ENCODE measurements at places on chromosomes 6 and 20.

DNA sequence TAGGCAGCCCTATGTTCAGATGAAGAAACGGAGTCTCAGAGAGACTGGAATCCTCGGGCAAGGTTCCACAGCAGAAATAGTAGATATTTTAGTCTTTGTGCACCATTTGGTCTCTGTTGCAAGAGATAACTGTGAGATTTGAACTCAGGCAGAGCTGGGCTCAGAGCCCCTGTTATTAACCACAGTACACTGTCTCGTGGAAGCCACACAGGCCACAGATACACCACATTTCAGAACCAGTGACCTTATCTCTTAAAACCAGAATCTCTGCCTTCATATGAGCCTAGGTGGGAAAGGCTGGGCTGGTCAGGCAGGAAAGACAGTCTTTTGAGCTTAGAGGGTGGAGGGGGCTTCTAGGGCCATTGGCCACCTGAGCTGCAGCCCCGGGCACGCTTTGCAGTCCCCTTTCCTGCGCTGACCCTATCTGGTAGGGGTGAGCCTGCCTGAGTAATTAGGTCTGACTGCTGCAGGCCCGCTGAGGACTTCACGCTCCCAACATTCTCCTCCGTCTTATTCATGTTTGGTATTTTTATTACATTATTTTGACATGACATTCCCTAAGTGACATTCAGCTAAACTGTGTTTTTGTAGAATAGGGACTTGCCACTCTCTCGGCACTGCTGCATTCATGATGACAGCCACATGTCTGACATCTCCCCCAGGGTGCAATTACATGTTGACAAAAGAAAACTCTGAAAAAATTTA is 71.1 kb downstream of the KCNB1 start:
- no peak for DNase-seq

GRCh38 chr6:89928604-89929003 is 34.3 kb downstream of the GJA10 start:
- no peak for DNase-seq

- no peak for DNase-seq
Observed at GRCh38 chr6:6379573-6379972, 59.1 kb upstream of the F13A1 start.

- DNase-seq = no peak
Observed at GRCh38 chr6:139904158-139904533, 529.7 kb upstream of the CITED2 start.

DNA sequence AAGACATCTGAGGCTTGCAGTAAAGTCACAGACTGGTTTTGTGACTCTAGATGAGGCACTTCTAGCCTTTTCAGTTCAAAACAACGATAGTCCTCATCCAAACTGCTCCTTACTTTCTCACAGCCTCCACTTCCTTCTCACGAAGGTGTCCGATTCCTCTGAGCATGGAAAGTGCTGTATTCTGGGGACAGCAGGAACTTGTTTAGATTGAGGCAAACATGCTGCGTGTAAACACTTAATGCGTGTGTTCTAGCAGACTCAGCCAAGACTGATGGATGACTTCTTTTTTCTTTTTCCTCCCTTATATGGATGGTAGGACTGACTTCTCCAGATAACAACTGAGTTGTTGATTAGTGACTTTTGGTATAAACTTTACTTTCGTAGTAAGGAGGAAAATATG is 80.2 kb upstream of the PRDM1 start:
- DNase-seq = no peak

GRCh38 chr20:56417402-56417801 is 5.3 kb downstream of the CASS4 start:
- no peak for DNase-seq

GRCh38 chr20:8231038-8231437 is 99.0 kb downstream of the PLCB1 start:
- DNase-seq = no peak

- no peak for DNase-seq
Observed at GRCh38 chr6:43936476-43936875, 166.5 kb downstream of the VEGFA start.

DNA sequence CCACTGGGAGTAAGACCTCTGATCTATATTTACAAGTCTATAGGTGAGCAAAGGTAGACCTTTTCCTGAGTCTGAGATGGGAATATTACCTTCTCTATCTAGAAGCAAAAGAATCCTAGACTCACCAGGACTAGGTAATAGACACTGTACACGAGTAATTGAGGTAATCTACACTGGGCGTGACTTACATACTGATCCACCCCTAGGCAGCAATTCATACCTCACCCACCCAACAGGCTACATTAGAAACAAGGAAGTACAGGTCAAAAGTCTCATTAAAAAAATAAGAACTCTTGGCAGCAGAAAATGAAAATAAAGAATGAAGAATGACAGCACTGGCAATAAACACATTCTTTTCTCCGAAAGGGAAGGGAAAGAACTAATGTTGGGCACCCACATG is 7.6 kb downstream of the CSNK2A1 start:
- DNase-seq = no peak

- DNase-seq = no peak
Observed at GRCh38 chr20:51560550-51561307, 18.2 kb upstream of the NFATC2 start.

- no peak for DNase-seq
Observed at GRCh38 chr20:17421493-17421892, 109.7 kb downstream of the BFSP1 start.

GRCh38 chr20:32907886-32908285 is 49.2 kb downstream of the EFCAB8 start:
- no peak for DNase-seq

- DNase-seq = no peak
Observed at GRCh38 chr20:3470208-3470626, 601 bp upstream of the ATRN start.

DNA sequence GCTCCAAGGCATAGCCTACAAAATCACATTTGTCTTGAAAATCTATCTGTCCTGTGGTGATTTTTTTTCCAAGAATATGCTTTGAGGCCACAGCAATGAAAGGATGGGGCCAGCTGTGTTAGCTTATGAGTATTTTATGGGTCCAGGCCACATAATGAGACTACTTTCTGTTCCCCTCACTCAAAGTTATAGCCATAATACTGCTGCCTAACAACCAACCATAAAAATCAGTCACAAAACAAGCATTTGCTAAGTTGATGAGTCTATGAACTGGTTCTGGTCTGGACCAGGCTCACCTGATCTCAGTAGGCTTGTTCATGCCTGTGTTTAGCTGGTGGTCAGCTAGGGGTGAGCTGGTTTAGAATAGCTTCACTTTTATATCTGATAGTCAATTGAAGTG is 192.5 kb upstream of the PLCB4 start:
- no peak for DNase-seq

DNA sequence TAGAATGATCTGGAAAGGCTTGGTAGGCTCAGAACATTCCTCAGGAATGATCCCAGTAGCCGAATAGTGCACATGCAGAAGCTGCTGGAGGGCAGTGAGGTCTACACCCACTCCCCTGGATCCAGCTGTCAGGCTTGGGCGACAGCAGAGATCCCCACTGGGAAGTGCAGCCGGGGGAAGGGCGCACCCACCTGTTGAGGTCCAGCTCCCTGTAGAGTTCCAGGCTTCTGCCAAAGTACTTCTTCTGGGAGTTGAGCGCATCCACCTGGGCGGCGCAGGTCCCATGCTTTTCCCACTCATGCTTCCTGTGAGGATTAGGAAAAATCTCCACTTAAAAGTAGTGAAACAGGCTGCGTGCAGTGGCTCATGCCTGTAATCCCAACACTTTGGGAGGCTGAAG is 17.6 kb downstream of the RNASET2 start:
- DNase-seq = no peak

DNA sequence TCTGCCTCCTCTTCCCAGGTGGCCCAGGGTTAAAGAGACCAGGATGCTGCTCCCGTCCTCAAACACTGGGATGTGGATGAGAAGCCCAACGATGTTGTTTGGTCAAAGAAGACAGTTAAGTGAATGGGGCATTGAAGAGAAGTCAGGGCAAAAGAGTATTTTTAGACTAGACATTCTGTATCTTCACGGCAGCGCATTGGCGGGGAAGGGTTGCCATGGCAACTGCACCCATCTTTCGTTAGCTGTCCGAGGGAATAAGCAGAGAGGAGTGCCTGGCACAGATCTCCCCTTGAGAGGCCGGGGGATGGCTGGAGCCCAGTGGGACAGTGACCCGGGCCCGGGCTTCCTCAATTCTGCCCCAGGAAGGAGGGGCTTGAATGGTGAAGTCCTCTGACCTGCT is 56.4 kb upstream of the GPR31 start:
- DNase-seq = no peak

DNA sequence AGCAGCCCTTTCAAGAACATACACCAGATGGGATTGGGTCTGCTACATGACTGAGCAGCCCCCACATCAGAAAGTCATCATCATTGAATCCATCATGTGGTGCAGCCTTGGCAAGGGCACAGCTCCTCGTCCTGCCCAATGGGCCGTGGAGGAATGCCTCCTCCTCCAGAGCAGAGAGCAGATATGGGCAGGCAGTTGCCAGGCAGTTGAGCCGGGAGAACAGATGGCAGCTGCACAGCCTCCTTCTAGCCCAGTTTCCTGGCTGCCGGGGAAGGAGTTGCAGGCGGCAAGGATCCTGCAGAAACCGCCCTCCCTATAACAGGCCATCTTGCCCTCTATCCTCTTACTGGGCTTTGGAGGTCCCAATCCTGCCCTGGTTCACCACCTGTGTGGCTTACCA is 11.9 kb upstream of the ZFAND3 start:
- no peak for DNase-seq

DNA sequence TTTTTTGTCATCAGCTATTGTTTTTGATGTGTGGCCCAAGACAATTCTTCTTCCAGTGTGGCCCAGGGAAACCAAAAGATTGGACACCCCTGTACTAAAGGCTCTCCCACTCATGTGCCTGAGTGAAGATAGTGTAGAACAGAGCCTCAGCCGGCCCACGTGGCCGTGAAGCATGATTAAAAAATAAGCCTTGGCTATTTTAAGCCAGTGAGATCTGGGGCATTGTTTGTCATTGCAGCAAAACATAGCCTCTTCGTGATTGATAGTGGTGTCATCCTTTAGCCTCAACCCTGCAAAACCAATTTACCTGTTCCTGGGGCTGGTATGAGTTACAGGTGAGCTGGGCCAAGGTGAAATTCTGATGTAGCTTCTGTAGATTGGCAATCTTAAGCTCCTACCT is 85.3 kb downstream of the TULP4 start:
- no peak for DNase-seq

DNA sequence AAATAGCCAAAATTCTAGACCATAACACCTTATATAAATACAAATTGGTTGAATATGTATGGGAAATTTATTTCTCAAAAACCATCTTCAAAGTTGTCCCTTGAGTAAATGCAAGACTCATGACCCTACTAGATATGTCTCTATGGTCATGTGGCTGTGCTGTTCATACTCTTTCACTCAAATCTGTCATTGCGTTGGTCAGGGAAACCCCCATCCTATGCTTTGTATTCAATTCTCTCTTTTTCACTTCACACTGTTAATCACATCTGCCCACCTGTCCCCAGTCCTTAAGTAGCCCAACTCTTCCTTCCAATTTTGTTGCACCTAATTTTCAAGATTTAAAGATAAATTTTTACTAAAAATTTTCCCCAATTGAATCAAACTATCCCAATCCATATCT is 51.0 kb downstream of the RPS12 start:
- DNase-seq = no peak

DNA sequence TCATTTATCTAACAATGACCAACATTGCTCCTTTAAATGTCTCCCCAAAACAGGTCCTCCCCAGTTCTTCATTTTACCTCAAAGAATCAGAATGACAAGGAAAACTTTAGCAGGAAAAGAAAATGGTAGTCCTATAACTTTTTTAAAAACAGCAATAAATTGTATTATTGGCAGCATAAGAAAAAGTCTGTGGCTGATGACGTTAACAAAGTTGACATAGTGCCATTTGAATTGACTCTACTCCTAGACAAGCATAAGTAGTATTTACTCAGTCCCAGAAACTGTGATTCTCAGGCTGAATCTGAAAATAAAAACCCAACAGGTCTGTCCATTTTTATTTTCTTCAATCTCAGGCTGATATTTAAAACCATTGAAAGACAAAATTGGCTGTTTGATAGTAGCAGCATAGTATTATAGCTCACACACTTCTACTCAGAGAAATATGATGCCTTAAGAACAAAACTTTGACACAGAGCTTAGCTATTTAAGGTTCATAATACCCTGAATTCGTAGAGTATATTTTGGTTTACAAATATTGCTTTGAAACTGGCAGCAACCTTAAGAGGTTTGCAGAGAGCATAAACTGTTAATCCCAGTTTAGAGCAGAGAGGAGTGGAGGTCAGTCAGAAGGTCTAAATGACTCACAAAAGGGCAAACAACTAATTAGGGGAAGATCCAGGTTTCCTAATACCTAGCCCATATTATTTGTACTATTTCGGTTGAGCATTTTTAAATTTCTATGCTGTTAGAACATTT is 35.0 kb upstream of the TENT5A start:
- DNase-seq = no peak

DNA sequence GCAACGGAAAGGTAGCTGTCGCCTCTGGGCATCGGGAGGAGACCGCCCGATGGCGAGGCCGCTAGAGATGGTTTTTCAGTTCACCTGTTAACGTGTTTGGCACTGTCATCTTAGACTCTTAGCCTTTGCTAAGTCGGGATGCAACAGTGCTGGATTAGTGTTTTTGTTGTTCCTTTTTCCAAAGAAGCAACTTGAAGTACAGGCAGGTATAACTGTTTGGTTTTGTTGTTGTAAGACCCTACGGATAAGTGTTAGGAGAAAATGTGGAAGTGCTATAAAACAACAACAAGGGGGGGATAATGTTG is 723 bp downstream of the MANEA start:
- DNase-seq = peak; percentile 4
